ENCODE measurements at places on chromosomes 4 and X.

- no peak for DNase-seq
Observed at GRCh38 chr4:120667102-120667501, 255.4 kb downstream of the PRDM5 start.

DNA sequence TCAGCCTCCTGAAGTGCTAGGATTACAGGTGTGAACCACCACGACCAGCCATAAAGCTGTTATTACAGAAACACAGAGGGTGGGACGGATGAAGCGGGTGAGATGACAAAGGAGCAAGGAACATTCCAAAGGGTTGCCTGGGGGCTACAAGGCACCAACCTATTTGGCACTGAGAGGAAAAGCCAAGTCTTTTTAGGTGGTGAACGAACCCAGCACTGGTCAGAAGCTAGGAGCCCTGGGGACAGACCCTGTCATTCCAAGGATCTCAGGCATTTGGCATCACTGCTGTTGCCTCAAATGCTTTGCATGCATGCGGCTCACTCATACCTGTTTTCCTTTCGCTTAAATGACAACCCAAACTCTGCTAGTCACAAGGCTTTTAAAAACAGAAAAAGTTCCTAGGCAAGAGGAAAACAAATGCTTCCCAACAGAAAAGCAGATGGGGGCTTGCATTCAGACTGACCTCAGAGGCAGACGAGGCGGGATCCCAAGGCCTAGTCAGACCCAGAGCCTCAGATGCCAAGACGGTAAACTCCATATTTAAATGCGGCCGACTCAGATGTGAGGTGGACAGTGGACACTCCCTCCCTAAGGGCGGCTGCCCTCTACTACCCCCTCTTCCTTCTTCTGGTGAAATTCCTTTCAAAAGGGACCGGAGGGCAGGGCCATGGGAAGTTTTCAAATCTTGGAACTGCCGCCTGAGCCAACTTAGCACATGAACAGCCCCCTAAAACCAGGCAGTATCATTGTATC lies 4.5 kb downstream of the MAP7D2 start:
- DNase-seq = no peak

DNA sequence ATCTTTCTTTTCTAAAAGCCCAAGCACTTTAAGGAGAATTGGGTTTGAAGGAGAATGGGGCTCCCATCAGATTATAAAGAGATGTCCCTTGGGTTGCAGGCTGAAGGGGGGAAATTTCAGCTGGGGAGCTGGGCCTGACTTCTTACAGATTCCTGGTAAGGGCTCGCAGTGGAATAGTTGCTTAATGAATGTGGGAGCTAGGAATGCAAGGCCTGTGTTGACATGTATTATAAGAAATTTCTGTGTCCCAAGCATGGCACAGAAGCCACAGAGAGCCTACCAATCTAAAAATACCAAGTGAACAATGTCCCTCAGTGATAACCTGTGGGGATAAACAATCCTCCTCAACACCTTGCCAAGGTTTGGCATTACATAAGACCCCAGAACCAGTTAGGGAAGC lies 39.3 kb upstream of the WNK3 start:
- no peak for DNase-seq

GRCh38 chr4:32824336-32824735 lies 2104.2 kb downstream of the PCDH7 start:
- peak; percentile 76 for DNase-seq

DNA sequence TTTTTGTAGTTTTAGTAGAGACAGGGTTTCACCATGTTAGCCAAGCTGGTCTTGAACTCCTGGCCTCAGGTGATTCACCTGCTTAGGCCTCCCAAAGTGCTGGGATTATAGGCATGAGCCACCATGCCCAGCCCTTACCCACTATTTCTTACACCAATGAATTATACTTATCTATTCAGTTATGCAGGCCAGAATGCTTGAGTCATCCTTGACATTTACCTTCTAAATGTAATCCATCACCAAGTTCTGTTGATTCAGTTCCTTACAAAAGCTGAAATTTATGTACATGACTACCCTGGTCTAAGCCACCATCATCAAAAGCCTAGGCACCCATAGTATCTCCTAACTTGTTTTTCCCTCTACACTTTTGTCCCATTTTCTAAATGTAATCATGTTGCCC lies 585.7 kb downstream of the IL15 start:
- DNase-seq = no peak

DNA sequence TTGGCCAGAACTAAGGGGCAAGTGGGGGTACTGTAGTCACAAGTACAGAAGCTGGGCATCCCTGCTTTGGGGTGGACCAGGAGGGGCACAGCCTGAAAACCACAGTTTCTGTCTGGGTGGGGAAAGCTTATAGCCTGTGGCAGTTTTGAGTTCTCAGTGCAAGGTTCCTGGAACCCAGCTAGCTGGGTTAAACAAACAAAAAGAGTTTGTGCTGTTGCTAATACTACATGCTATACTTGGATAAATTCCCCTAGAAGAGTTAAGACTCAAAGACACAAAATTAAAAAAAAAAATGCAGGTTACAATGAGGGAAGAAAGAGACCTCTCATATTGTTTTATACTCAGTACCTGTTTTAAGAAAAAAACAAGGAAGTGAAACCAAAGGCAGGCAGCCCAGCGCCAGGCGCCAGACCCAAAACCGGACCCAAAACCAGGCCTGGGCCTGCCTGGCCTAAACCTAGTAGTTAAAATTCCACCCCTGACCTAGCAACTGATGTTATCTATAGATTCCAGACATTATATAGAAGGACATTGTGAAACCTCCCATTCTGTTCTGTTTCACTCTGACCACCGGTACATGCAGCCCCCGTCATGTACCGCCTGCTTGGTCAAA lies 50.8 kb downstream of the SLC2A9 start:
- no peak for DNase-seq

GRCh38 chr4:135277068-135277979 lies 1075.7 kb upstream of the PABPC4L start:
- DNase-seq = peak; percentile 44

DNA sequence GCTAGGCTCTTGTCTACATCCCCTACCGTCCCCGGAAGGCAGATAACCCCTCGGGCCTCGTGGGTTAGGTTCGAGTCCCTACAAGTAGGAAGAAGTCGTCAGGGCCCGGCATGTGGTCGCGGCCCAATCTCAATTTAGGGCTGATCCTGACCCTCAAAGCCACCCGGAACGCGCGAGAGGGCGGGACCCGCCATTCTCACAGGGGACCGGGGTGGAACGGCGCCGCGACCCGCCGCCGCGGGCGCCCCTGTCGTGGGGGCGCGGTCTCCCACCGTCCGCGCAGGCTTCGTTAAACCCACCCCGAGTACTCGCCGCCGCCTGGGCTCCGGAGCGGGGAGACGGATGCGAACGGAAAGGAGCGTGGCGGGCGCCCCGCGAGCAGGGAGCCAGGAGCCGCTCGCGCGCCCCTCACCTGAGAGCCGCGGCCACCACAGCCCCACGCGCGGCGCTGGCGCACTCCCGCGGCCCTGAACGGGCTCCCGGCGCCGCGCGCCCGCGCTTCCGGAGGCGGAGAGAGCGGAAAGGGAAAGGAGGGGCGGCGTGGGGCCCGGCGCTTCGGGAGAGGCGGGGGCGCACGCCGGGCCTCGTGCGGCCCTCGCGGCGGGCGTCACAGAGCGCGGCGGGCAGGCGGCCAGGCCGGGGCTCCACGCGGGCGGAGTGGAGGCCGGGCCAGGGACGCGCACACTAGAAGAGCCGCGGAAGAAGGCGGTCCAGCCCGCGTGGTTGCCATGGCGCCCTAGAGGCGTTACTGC lies at the start of gene CFAP97:
CFAP97 (minus strand) TSS at position 515 of the 752 bp plus-strand sequence. CDS start 12,804 bp downstream, outside the sequence.
- DNase-seq = peak; percentile 94

- no peak for DNase-seq
Observed at GRCh38 chr4:115562506-115562905, 449.1 kb upstream of the NDST4 start.

DNA sequence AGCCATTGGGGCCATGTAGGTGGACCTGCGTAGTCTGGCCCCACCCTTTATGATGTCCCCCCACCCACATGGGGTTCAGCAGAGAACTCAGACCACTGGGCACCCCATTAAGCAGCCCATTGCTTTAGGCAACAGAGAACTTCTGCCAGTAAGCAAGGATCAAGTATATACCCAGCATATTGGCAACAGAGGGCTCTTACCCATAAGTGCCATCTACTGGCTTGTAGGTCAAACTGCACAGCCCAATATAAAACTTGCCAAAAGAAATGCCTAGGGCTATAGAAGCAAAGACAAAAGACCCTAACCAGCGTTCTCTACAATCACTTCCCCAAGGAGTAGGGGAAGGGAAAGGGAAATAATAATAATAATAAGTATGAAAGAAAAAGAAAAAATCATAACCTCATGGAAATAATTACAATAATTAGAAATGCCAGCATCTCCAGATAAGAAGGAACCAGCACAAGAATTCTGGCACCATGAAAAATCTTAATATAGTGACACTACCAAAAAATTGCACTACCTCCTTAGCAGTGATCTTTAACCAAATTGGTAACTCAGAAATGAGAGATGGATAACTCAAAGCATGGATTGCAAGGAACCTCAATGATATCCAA lies 1090.7 kb downstream of the FAT4 start:
- DNase-seq = peak; percentile 74

GRCh38 chr4:150007512-150007911 lies 70.7 kb upstream of the DCLK2 start:
- DNase-seq = peak; percentile 40

- DNase-seq = no peak
Observed at GRCh38 chr4:43360296-43360695, 467.8 kb downstream of the GRXCR1 start.

DNA sequence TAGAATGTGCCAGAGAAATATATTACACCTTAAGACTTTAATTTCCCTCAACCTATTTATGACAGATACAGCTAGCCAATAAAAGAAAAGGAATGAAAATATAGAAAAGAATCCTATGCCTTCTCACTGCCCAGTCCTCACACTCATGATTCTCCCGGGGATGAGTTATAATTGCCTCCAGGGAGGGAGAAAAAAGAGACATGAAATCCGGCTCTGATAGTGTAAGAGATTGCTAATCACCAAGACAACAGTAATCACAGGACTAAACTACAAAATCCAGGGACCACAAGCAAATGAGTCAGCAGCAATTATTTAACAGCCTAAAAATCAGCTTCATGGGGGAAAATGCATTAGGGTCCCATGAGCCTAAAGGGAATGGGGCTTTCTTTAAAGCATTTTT lies 95.9 kb upstream of the DUSP21 start:
- DNase-seq = peak; percentile 15

GRCh38 chr4:142404191-142404611 lies 441.9 kb downstream of the INPP4B start:
- peak; percentile 77 for DNase-seq

GRCh38 chr4:3784454-3785291 lies 18.5 kb downstream of the ADRA2C start:
- no peak for DNase-seq

GRCh38 chr4:101649790-101650515 lies 140.6 kb upstream of the BANK1 start:
- DNase-seq = peak; percentile 31

- no peak for DNase-seq
Observed at GRCh38 chr4:24496597-24496996, 87.8 kb downstream of the DHX15 start.

GRCh38 chrX:46381630-46382029 lies 163.6 kb downstream of the ZNF674 start:
- DNase-seq = peak; percentile 51

DNA sequence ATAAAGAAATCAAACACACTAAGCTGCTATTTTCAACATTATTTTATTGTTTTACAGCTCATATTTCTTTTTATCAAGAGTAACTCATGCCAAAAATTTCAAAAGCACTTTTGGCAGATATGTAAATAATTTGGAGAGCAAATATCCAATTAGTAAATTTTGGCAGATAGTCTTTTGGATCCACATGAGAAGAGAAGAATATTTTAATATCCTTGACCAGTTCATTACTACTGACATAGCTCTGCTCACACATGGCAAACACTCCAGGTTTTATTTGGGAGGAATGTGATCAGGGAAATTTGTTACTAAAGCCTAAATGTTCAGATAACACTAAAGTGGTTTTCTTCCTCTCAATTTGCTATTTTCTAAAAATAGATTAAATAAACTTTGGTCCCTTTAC lies 1054.3 kb downstream of the FAT4 start:
- no peak for DNase-seq

DNA sequence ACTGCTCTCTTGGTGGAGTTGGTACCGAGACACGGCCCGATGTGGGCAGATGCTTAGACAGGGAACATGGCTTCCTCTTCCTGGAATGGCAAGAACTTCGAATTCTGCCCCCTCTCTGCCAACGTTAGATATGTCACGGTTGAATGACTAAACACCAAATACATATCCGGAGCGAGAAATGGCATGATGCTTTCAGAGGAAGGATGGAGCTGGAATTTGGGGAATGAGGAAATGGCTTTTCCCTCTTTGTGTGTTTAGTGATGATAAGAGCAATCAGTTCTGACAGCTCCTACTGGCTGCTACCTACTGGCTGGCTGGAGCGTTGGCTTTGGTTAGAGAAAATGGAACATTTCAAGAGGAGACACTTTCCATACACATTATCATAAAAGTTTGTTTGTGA lies 140.0 kb downstream of the DHRSX start:
- peak; percentile 15 for DNase-seq

- no peak for DNase-seq
Observed at GRCh38 chr4:159055833-159056232, 47.0 kb upstream of the RAPGEF2 start.

DNA sequence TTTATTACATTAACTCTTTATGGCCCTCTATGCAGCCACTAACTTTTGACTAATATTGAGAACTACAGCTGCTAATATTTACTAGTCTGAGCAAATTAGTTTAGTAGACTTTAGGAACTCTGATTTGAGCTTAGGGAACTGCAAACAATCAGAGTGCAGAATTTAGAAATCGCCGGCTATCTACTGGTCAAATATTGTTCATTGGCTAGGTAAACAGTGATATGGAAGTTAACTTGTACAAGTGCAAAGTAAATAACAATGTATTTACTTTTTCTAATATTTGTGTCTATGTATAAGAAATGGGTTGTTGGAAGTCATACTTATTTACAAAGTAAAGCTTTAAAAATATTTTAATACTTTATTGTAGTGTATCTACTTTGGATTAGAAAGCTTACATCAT lies 279.6 kb downstream of the CFAP299 start:
- no peak for DNase-seq
